Colonic mucosa (tissue), 4 donors: ENCODE measurements at places on chromosomes 4 and X. TPM values are rescaled to one million over a fixed set of nuclear protein-coding genes. Genes with fewer than 3 reads are reported as not detected.

- H3K36me3 ChIP-seq: no peaks in the 10 kb centered on the region
- H3K27ac ChIP-seq: no peak overlapping the region
- no peaks in the 10 kb centered on the region for H3K4me1 ChIP-seq
- DNase-seq: peak; percentile 1
- H3K27me3 ChIP-seq: no peaks in the 10 kb centered on the region
Measured at GRCh38 chrX:150227321-150227860, 135.7 kb upstream of the MAMLD1 start.

- H3K27me3 ChIP-seq: no peaks in the 10 kb centered on the region
- no peak overlapping the region for H3K4me3 ChIP-seq
- H3K36me3 ChIP-seq: no peaks in the 10 kb centered on the region
- no peaks in the 10 kb centered on the region for H3K4me1 ChIP-seq
Measured at GRCh38 chr4:122819708-122820449, 6.8 kb upstream of the FGF2 start.

GRCh38 chr4:184163813-184164212 lies 53.9 kb downstream of the ENPP6 start:
- no peak overlapping the region for H3K4me3 ChIP-seq
- H3K4me1 ChIP-seq: no peaks in the 10 kb centered on the region
- H3K27ac ChIP-seq: no peak overlapping the region
- H3K27me3 ChIP-seq: peaks cover 4% of the 10 kb centered on the region
- peak; percentile 33 for DNase-seq

GRCh38 chr4:185700630-185701029 lies 111.4 kb downstream of the SORBS2 start:
- DNase-seq: no peak
- no peak overlapping the region for H3K4me3 ChIP-seq
- H3K27me3 ChIP-seq: no peaks in the 10 kb centered on the region
- H3K4me1 ChIP-seq: no peaks in the 10 kb centered on the region
- H3K36me3 ChIP-seq: no peaks in the 10 kb centered on the region

DNA sequence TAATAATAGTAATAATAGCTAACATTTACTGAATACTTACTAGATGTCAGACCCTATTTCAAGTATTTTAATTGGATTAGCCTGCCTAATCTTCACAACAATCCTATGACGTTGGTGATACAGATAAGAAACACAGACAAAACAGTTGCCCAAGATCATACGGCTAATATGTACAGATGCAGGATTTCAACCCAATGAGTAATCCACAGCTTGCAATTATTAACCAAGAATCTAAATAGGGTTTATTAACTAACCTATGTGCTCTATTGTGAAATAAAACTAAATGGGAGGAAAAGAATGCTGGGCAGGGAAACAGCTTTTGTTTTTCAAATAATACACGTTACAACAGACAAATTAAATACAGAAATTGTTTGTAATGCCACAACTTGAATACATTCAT lies 23.4 kb downstream of the FBXO8 start:
- no peaks in the 10 kb centered on the region for H3K36me3 ChIP-seq
- H3K4me3 ChIP-seq: no peak overlapping the region
- no peaks in the 10 kb centered on the region for H3K4me1 ChIP-seq

DNA sequence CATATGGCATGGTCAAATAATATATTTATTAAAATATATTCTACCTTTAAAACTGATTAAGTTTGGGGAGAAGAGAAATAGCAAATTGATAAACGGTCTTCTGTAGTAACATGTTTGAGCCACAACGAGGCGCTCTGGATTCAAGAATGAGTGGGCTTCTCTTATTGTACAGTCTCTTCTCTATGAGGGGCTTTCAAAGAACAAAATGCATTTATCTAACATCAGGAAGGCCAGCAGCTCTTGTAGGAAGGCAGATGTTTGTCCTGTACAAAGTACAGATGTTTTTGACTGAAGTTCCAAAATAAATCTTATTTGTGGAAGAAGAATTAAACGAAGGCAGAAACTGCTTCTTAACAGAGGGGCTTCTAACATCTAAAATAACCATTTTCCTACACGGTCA lies 153.6 kb downstream of the RASL11B start:
- no peak overlapping the region for H3K4me3 ChIP-seq
- DNase-seq: peak; percentile 29
- no peaks in the 10 kb centered on the region for H3K4me1 ChIP-seq
- no peaks in the 10 kb centered on the region for H3K27me3 ChIP-seq
- no peaks in the 10 kb centered on the region for H3K36me3 ChIP-seq
- H3K27ac ChIP-seq: no peak overlapping the region

DNA sequence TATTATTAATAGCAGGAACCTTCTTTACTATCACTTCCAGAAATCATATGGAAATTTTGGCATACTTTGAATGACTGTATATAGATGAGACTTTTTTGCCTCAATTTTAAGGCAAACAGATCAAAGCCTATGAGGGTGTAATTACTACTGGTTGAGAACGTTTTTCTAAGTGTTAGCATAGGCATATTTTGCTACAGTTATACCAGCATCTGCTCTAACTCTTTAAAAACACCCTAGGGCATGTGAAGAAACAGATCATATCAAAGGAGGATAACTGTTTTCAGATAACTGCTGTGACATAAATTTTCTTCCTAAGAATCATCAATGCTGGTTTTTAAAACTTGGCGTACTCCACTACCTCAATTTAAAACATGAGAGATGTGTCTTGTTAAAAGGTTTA lies 1155.3 kb downstream of the FSTL5 start:
- H3K4me1 ChIP-seq: no peaks in the 10 kb centered on the region
- H3K27ac ChIP-seq: no peak overlapping the region
- no peaks in the 10 kb centered on the region for H3K36me3 ChIP-seq
- H3K4me3 ChIP-seq: no peak overlapping the region
- DNase-seq: no peak
- no peaks in the 10 kb centered on the region for H3K27me3 ChIP-seq

DNA sequence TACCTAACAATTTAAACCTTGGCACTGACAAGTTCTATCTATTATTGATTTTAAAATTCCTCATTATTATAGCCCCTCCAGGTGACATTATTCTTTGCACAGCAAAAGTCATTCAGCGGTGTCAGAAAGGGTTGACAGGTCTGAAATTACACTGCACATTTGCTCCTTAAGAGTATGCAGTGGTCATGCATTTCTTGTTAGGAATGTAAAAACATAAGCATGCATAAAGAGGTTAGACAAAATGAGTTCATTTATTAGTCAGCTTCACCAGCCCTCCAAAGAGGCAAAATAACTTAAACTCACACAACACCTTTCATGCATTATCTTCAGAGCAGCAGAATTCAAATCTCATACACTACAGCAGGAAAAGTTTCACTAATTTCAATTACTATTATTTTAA lies 158.8 kb downstream of the HNRNPD start:
- no peak overlapping the region for H3K27ac ChIP-seq
- no peak overlapping the region for H3K4me3 ChIP-seq
- DNase-seq: no peak
- no peaks in the 10 kb centered on the region for H3K36me3 ChIP-seq

- H3K27me3 ChIP-seq: no peaks in the 10 kb centered on the region
- no peak overlapping the region for H3K27ac ChIP-seq
- H3K4me3 ChIP-seq: no peak overlapping the region
- no peaks in the 10 kb centered on the region for H3K36me3 ChIP-seq
- no peaks in the 10 kb centered on the region for H3K4me1 ChIP-seq
- DNase-seq: no peak
Measured at GRCh38 chr4:127403471-127404084, 229.2 kb upstream of the INTU start.

RIBC1 gene
- 0.72 TPM for total RNA-seq

LRCH2 gene
- total RNA-seq: 0.44 TPM
